ENCODE measurements at places on chromosomes 13 and 19. TPM values are rescaled to one million over a fixed set of nuclear protein-coding genes. Genes with fewer than 3 reads are reported as not detected.

The ZNF563 gene
- total RNA-seq: 11.7 TPM

The KLK10 gene
- not detected for total RNA-seq

The S1PR5 gene
- 0.36 TPM for total RNA-seq

The GIPC3 gene
- total RNA-seq: 0.32 TPM

The SOX1 gene
- not detected for total RNA-seq

The OVOL3 gene
- total RNA-seq: not detected

The PEG3 gene
- 2.9 TPM for total RNA-seq

The LILRA2 gene
- not detected for total RNA-seq

The DBP gene
- total RNA-seq: 3.6 TPM

The CRX gene
- not detected for total RNA-seq

The ZNF730 gene
- total RNA-seq: 0.18 TPM

The TRPC4 gene
- 5.5 TPM for total RNA-seq

The TMEM255B gene
- total RNA-seq: 1.1 TPM

The ZNF599 gene
- 11.2 TPM for total RNA-seq

The CYP4F22 gene
- total RNA-seq: not detected

The BAX gene
- total RNA-seq: 99.0 TPM

The TNNI3 gene
- total RNA-seq: not detected

The C3 gene
- total RNA-seq: 1,645 TPM

The RPL28 gene
- 461 TPM for total RNA-seq

The TEX26 gene
- not detected for total RNA-seq

The ADGRE3 gene
- not detected for total RNA-seq

The ZNF888 gene
- total RNA-seq: 1.9 TPM

All from cardiac atrium fibroblast (primary cell).